ENCODE measurements at places on chromosomes 12 and 14.

- DNase-seq: no peak
Observed at GRCh38 chr12:120072472-120073249, 43.9 kb downstream of the RAB35 start.

DNA sequence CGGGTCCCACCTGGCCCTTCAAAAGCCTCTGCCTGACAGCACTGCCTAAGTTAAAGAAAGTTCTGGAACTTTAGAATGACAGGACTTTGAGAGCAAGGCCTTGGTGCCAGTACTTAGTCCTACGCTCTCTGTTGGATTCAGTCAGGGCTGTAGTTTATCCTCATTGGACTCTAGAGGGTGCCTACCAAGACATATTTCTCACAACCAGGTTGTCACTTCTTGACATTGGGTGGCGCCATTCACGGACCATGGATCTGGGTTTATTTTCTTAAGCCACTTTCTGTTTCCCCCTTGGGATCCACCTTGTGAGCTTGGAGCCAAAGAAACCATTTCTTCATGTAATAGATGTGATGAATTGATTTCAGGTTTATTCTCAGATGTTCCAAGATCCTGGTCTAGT is 787.0 kb upstream of the TBX3 start:
- DNase-seq: no peak

DNA sequence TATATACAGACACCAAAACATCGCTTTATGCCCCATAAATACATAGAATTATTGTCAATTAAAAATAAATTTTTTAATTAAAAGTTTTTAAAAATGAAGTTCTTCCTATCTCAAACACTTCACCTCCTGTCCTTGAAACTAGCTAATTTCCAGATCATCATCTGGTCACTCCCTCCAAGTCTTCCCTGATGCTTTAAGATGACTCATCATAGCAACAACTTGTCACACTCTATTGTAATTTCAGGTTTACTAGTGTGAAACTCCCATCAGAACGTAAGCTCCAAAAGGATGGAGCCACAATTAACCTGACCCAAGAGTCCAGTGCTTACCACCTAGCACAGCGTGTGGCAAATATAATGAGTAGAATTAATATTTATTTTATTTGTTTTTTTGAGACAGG is 16.3 kb downstream of the GXYLT1 start:
- DNase-seq: no peak

DNA sequence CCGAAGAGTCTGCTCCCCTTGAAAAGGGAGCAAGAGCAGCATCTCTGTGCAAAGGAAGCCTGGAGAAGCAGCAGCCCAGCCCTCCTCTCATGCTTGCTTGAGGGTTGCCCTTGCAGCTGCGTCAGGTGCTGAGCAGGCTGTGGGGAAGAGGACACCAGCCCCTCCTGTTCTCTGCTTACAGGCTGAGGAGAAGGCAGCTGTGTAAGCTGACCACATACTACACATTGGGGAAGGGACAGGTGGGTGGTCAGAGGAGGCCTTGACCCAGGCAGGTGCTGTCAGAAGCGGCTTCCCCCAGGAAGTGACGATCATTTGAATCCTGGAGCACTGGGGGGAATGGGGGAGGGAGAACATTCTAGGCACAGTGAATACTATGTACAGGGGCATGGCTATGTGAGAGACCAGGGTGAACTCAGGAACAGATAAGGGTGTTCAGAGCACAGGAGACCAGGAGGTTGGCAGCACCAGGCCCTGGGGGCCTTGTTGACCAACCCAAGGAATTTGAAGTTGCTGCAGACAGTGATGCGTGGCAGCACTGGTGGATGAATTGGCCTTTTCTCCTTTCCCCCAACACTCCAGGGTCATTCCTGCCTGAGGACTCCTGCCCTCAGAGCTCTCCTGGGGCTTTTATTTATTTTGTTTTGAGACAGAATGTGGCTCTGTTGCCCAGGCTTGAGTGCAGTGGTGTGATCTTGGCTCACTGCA is 2.7 kb upstream of the KLC1 start:
- no peak for DNase-seq

- no peak for DNase-seq
Observed at GRCh38 chr12:53399896-53400295, 19.9 kb downstream of the SP1 start.

DNA sequence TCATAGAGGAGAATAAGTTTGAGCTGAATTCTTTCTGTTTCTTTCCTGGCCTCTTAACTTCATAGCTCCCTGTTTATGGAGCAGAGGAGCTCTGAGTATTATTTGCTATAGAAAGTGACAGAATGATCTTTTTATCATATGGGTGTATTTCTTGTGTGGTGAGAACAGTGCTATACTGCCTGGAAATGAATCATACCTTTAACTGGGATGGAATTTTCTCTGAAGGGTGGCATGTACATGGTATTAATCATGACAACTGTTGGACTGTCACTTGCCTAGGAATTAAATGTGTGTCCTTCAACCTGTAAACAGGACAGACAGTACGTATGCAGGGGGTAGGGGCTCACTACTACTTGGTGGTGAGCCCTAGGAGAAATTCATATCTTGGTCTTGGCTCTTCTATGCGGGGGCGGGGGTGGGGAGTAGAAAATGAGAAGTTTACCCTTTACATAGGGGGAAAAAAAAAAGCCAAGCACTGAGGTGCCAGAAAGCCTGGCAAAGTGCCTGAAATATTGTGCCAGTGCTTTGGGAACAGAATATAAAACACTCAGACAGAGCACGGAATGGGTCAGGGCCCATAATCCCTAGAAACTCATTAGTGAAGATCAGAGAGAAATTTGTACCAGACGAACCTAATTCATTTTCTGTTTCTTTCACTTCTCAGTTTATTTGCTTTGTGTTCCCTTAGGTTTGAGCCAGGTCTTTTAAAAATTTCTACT is 33.8 kb downstream of the ARMH4 start:
- no peak for DNase-seq

DNA sequence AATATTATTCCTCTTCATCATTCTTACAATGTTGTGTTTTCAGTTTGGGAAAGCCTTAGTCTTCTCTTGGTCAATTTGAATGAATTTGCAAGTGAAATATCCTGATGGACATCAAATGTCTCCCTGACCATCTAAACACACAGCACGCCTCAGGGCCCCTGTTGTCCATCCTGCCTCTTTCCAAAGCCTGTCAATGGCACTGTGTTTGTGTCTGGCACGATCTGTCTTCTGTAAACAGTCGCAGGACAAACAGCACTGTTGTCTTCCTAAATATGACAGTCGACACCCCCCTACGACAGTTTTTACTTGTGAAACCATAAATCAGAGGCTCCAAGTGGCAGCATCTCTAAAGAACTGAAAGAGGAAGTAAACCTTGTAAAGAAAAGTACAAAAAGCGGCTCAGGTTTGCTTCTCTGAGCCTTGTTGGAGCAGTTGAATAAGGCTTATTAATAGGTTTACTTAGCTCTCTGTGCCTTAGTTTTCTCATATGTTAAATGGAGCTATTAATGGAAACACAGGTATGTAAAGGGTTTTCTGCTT is 285.8 kb downstream of the NRXN3 start:
- DNase-seq: no peak

DNA sequence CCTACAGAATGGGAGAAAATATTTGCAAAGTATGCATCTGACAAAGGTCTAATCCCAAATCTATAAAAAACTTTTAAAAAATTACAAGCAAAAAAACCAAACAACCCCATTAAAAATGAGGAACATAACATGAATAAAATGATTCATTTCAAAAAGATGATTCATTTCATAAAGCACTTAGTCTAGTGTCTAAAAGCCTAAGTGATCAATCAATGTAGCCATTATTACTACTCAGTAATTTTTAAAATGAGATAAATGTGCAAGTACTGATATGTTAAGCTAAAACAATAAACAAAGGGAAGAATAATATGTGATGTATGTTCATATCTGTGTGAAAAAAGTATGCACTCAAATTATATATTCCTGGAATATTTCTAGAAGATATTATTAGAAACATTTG is 119.1 kb upstream of the GARIN6 start:
- DNase-seq: no peak

- no peak for DNase-seq
Observed at GRCh38 chr14:91155626-91156089, 41.8 kb downstream of the DGLUCY start.

All from iPS-NIHi11 (cell line).